ELR (cell line): ENCODE measurements at places on chromosomes 3 and 15.

DNA sequence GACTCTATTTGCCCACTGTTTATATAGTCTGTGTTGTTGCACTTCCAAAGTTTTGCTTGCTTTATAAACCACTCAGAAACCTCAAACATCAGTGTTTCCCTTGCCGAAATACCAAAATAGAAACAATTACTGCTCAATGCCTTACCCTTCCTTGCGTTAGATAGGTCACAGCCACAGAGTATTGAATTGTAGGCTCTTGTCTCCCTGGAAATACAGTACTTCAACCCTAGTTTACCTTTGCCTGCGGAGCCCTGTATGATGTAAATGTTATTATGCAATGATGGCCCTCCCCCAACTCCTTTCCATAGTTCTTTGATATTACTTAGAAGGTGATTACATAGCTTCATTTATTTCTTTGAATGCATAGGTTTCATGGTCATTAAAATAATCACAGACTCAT is 44.2 kb downstream of the SOX2 start:
- DNase-seq = no peak

DNA sequence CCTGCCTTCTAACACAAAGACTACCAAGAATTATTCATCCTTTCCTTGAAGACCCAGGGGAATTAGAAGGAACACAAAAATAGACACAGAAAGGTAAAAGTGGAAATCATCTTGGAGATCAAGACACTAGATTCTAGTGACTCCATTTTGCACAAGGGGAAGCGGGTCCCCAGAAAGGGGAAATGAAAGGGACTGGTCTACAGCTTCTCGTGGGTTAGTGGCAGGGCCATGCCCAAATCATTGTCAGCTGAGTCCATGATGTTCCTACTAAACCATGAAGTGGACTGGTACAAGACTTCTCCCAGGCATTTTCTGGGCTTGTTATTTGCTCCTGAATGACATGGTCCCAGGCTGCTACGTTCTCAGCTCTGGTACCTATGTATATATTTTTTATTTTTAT is 230.7 kb upstream of the TPRG1 start:
- DNase-seq = no peak

DNA sequence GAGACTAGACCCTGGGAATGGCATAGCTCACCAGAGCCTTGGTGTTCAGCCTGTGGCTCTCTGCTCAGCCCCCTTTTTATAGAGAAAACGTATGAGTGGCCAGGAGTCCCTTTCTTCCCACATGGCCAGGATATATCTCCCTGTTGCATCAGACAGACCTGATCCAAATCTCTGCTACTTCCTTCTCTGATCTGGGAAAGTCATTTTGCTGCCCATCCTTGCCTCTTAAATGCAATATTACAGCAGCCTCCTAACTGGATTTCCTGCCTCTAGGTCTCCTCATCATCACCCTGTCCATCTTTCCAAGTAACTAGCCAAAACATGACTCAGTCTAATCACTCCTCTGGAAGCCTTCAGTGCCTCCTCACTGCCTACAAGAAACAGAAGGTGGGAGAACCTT is 42.9 kb downstream of the CTDSPL start:
- DNase-seq = peak; percentile 28

DNA sequence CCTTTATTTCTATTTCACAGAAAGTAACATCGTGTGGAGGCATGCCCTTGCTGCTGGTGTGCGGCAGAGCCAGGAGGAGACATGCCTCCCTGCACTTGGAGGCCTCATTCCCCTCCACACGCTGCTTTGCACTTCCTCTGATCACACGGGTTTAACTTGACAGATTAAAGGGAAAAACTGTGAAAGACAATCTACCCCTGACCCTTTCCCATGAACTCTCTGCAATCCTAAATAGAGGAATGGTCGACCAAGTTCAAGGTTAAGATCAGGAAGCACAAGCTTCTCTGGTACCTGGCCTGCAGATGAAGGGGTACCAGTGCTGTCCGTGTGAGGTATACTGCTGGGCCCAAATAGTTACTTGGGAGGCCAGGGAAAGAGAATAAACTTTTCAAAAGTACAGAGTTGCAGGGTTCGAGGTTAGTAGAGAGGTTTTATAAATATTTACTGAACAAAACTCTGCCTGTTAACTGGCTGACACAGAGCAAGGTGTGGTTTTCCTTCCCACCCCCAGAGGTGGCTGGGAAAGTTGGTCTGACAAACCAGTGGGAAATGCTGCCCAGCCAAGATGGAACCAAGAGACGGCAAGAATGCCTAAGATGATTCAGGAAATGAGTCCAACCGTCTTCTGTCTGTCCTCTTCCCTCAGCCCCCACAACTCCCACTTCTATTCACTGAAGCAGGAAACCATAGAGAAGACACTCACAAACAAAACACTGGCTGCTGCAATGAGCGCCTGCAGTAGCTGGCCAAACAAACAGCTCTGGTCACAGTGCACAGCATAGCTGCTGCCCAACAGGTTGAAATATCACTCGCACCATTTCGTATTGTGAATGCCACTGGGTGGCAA is 79.6 kb downstream of the IGF2BP2 start:
- peak; percentile 97 for DNase-seq

DNA sequence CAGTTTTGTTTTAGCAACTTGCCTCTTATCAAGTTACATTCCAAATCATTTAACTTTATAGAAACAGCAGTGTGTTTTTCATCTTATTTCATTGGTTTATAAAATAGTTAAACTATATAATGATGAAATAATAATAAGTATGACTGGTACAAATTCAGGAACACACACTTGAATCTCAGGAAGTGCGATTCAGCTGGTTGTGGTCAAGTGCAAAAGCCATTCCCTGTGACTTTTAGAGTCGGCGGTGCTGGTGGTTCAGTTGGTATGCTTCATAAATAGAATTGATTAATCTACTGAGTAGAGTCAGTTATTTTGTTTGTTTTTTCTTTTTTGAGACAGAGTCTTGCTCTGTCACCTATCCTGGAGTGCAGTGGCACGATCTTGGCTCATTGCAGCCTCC is 22.7 kb downstream of the SACM1L start:
- peak; percentile 13 for DNase-seq

GRCh38 chr3:27930052-27930602 is 208.0 kb upstream of the EOMES start:
- no peak for DNase-seq

GRCh38 chr3:171615686-171616085 is 155.5 kb upstream of the TNIK start:
- no peak for DNase-seq

- DNase-seq = no peak
Measured at GRCh38 chr15:68630836-68631235, 52.0 kb downstream of the CORO2B start.

DNA sequence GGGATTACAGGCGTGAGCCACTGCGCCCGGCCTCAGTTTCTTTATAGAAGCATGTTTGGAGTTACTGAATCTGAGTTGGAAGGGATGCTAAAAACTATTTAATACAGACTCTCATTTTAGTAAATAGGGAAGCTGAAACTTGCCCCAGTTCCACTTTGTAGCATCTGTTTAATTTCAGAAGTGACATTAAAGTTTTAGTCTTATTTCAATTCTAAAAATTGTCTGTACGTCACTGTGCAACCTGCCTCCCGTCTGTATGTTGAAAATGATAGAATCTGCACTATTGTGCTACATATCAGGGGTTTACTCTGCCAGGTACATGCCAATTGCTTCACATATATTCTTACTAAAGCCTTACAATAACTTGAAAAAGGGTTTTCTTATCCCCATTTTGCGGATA is 15.3 kb downstream of the CNOT10 start:
- DNase-seq = no peak

DNA sequence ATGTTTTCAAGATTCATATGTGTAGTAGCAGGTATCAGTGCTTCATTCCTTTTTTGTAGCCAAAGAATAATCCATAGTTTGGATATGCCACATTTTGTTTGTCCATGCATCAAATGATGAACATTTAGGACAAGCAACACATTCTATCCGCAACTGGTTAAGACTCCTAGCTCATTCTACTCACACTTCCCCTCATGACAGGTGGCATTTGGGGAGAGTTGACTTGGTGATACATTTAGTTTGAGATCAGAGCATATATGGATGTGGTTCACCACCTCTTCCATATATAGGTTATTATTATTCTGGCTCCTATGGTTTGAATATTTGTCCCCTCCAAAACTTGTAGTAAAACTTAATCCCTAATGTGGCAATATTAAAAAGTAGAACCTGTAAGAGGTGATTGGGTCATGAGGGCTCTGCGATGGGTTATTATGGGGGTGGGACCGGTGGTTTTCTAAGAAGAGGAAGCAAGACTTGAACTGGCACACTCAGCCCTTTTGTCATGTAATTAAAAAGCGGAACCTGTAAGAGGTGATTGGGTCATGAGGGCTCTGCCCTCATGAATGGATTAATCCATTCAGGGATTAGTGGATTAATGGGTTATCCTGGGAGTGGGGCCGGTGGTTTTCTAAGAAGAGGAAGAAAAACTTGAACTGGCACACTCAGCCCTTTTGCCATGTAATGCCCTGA is 75.3 kb upstream of the HRH1 start:
- DNase-seq = no peak

DNA sequence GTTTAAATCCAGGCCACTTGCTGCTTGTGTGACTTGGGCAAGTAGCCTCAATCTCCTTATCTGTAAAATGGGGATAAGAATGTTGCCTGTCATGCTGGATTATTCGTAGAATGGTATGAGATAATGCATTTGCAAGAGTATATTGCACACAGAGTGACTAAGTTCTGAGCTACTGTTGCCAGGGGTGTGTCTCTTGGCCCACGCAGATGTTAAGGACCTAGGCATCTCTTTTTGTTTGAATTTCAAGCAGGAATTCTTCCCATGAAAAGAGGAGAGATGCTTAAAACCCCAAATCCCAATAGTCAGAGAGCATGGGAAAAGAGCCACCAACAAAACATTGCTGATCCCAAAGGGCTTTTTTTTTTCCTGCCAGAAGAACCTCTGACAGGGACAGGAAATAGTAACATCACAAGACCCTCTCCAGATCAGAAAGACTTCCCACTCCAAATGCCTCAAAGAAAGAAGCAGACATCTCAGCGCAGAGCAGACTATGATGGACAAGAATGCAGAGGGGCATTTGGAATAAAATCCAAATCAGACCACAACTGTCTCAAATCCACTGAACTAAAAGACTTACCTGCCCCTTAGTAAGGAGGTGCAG is 90.5 kb downstream of the MRPL46 start:
- DNase-seq = peak; percentile 42

DNA sequence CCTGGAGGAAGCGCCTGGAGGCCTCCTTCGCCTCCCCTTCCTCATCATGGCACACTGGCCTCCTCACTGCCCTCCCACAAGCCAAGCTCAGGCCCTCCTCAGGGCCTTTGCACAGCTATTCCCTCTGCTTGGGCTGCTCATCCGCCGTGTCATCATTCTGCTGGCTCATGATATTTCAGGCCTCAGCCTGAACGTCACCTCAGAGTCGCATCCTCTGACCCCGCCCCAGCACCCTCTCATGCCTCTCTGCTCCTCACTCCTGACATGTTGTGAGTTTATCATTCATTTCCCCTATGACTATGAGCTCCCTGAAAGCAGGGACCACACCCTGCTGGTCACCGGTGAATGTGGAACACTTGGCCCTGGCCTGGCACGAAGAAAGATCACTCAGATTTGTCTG is 20.7 kb upstream of the POC1A start:
- DNase-seq = peak; percentile 45

GRCh38 chr3:102909904-102910303 is 475.1 kb downstream of the ZPLD1 start:
- no peak for DNase-seq

DNA sequence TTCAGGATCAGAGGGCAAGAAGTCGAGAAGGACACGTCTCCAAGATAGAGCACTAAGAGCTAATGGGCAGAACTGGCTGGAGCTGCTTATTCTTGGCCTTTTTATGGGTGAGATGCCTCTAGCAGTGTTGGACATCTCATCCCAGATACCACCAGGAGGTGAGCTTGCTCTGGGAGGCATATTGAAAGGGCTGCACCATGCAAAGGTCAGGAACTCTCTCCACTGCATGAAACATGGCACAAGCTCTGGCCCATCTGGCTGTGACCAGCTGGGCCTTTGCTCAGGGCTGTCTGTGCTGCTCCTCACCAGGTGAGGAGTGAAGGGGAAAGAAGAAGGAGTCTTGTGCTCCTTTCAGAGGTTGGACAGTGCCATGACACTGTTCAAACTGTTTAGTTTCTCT is 188.7 kb downstream of the THSD4 start:
- no peak for DNase-seq

DNA sequence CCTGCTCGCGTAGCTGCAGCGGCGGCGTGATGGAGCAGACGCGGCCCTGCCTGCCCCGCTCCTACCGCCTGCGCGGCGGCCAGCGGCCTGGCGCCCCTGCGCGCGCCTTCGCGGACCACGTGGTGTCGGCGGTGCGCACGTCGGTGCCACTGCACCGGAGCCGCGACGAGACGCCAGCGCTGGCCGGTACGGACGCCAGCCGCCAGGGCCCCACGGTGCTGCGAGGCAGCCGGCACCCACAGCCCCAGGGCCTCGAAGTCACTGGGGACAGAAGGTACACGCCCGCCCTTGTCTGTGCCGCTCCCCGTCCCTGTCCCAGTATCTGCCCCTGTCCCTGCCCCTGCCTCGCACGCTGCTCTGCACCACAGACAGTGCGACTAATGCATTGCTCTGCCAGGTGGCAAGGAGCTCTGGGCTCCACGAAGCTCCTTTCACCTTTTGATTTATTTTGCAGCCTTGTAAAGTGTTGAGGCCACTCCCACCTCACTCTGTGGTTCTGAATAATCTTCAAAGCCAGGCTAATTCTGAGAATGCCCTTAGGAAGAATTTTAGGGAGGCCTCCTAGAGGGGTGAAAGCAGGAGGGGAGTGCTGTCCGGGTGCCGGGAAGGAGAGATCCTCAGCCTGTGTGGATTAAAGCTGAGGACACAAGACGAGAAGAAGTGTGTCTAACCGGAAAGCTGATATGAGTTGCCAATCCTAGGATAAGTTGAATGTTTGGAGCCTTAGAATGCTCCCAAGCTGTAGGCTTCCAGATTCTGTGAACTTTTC is 100.0 kb downstream of the THSD4 start:
- DNase-seq = no peak

- peak; percentile 39 for DNase-seq
Measured at GRCh38 chr3:76673171-76673570, 366.7 kb upstream of the ROBO2 start.

DNA sequence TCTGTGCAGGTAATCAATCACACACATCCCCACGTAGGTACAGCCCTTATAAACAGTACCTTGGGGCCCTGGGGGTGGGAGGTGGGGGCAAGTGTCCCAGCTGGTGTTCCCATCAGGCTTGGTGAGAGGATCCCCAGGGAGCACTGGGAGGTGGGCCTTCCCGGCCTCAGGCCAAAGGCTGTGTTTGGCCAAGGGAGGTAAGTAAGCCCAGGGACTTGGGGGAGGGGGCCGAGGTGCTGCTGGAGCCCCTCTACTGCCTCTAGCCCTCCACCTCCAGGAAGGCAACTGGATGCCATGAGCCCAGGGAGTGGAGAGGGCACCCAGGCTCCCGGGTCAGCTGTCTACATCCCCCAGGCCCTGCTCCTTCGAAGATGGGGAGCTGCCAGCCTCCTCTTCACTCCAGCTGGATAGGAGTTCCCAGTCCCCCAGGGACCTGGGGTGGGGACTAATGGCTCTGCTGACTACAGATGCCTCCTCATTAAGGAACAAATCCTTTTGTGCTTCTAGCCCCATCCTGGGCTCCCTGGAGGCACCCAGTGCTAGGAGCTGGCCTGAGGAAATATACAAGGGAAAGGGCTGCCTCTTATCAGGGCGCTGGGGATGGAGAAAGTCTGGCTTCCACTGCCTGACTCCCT is 33.1 kb downstream of the RNU5B-1 start:
- no peak for DNase-seq
